ENCODE measurements at places on chromosomes 1 and 21. TPM values are rescaled to one million over a fixed set of nuclear protein-coding genes. Genes with fewer than 3 reads are reported as not detected.

ICOSLG gene
- total RNA-seq = 0.65 TPM

TNFSF4 gene
- 1.4 TPM for total RNA-seq

CYYR1 gene
- total RNA-seq = not detected

C1QB gene
- total RNA-seq = not detected

ENAH gene
- total RNA-seq = 109 TPM

B3GALNT2 gene
- total RNA-seq = 60.1 TPM

CCDC185 gene
- total RNA-seq = not detected

ACTA1 gene
- not detected for total RNA-seq

COPA gene
- total RNA-seq = 396 TPM

PTPN22 gene
- total RNA-seq = 0.55 TPM

SLC44A5 gene
- total RNA-seq = 0.09 TPM

TMEM81 gene
- total RNA-seq = 2.5 TPM

SERTAD4 gene
- total RNA-seq = 0.46 TPM

AIRE gene
- total RNA-seq = 0.09 TPM

NPL gene
- 3.2 TPM for total RNA-seq

DUSP12 gene
- 32.7 TPM for total RNA-seq
